ENCODE measurements at places on chromosomes 3 and 15.

DNA sequence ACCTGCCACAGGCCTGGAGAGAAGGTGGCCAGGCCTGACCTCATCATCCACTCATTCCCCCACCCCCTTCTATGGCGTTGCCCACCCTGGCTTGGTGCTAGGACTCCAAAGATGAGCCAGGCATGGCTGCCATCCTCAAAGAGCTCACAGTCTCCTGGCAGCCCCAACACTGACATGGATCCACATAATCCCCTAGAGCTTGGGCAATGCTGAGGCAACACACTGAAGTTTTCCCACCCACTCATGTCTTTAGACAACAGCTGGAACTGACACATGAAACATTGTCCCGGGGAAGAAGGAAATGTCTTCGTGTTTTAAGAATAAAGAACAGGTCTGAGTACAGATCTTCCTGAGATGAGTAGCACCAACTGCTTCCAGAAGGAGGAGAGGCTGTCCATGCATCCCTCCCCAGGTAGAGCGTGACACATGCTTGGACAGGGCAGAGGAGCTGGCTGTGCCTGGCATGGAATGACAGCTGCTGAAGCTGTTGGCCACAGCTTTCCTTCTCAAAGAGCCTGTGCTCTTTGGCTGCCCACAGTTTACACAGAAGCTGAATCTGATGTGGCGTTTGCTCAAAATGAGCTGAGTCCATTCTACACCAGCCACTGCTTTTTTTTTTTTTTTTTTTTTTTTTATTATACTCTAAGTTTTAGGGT lies 70.1 kb downstream of the HOMER2 start:
- DNase-seq = no peak

DNA sequence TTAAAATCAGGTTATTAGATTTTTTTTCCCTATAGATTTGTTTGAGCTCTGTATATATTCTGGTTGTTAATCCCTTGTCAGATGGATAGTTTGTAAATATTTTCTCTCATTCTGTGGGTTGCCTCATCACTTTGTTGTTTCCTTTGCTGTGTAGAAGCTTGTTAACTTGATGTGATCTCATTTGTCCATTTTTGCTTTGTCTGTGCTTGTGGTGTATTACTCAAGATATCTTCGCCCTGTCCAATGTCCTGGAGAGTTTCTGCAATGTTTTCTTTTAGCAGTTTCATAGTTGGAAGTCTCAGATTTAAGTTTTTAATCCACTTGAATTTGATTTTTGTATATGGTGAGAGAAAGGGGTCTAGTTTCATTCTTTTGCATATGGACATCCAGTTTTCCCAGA lies 699.1 kb downstream of the NAALADL2 start:
- no peak for DNase-seq

- no peak for DNase-seq
Measured at GRCh38 chr15:69529141-69529540, 76.5 kb downstream of the RPLP1 start.

DNA sequence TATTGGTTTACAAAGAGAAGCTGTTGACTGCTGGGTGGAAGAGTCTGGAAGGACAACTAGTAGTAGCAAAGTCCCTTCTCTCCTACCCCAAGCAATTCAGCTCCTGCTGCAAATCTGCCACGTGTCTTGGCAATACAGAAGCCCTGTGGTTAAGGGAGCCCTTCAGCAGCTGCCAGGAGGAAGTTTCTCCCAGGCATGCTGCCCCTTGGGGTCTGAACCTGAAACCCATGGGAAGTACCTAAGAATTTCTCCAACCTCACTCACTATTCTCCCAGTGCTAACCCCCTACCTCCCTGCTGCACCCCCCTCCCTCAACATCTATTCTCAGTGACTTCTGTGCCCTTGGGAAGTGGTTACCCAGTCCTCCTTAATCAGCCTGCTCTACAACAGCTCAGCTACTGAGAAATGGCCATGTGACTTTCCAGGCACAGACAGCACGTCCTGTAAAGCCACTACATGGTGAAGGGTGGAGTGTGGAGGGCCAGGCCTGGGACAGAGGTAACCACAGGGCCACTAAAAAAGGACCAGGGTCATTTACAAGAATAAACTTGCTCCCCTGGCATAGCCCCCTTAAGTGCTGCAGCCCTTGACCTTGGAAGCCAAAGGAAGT lies 316.6 kb downstream of the NTRK3 start:
- DNase-seq = no peak

DNA sequence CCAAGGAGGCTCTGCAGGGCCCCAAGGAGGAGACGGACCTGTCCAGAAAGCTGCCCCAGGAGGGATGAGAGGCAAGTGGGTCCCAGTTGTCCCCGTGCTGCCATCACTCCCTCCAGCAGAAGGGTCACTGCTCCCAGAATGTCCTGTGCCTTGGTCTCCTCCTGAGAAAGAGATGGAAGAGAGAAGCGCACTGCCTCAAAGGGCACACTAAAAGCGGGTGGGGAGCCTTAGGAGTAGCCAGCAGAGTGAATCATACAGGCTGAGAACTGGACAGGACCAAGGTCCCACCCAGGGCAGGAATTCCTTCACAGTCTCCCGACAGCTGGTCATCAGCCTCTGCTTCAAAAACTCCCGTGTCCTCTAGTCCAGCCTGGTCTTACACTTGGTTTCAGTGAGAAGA lies 4.6 kb downstream of the THPO start:
- no peak for DNase-seq

- DNase-seq = no peak
Measured at GRCh38 chr3:159253860-159254259, 452.0 kb downstream of the MFSD1 start.

DNA sequence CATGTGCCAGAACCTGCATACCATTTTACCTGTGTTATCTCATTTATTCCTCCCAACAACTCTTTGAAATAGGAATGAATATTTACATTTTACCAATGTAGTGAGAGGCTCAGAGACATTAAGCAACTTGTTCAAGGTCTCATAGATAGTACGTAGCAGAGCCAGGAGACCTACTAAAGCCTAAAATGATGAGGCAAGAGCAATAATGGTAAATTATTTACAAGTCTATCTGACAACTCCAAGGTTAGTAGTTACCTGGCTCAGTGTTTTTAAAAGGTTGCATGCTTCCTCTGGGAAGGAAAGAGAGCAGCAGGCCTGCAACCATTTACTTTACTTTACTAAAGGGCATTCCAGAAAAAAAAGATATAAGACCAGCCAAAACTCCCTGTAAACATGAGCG lies 103.0 kb downstream of the CFAP20DC start:
- no peak for DNase-seq

DNA sequence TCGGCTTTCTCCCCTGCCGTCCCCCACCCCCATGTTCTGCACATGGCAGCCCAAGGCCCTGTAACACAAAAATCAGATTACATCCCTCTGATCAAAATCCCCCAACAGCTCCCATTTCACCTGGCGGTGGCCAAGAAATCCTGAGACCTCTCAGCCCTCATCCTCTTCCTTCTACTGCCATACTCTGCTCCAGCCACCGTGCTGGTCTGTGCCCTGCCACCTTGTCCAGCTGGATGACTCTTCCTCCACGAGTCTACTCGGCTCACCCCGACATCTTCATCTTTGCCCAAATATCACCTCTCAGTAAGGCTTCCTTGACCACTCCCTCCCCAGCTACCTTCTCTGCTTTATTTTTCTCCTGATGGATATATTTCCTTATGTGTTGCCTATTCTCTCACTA lies 3.1 kb downstream of the CCDC51 start:
- no peak for DNase-seq

DNA sequence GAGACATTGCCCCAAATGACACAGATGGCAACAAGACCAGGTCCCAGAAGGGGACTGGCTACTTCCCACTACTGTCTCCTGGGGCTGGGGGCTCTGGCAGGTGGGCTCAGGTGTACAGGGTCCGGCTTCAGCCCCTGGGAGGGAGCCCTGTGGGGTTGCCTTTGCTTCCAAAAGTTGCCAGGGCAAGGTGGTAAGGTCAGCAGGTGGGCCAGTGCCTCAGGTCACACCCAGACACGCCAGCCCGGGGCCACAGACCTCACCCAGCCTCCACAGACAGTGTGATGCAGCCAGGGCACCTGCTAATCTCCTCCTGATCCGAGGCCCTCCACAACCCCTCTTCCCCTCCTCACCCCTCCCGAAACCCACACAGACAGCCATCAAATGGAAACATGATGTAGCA lies 7.5 kb downstream of the OXTR start:
- DNase-seq = no peak

DNA sequence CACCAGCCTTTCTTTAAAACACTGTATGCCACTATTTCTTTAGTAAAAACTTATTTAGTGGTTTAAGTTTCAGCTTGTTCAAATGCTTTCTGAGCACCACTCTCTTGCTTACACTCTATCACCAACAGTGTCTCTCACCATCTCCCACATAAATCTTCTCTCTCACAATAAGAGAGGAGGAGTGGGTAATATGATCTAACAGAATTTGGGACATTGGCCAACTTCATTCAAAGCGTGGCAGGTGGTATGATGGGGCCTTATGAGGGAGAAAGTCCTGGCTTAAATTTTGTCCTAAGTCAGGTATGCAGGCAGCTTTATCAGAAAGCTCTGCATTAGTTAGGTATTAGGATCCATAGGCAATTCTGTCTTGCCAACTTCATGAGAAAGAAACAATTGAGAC lies 1132.5 kb downstream of the TUSC7 start:
- peak; percentile 16 for DNase-seq

GRCh38 chr15:76976141-76976540 lies 18.8 kb upstream of the PSTPIP1 start:
- DNase-seq = no peak

DNA sequence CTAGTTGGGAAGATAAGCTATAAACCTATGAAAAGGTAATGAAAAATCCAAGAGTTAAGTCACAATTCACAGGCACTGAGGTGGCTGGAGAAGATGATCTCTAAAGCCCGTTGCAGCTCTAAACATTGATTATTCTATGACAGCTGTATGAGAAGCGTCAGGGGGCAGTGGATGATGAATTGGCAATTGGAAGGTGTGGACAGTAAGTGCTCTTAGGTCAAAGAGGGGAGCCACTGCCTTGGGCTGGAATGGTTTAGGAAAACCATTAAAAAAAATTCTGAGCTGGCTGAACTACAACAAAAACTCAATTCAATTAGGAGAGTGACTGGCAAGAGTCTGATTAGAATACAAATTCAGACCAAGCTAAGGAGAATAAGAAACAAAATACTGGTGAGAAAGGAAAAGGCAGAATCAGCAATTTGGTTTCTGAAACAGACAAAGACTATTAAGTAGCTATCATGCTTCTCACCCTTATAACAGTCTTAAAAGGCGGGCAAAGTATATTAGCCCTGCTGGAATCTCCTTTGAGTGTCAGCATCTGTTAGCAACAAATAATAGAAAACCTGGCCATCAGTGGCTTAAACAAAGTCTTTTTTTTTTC lies 8.8 kb upstream of the NMD3 start:
- no peak for DNase-seq

- DNase-seq = no peak
Measured at GRCh38 chr3:71854706-71855105, 69.8 kb upstream of the PROK2 start.

DNA sequence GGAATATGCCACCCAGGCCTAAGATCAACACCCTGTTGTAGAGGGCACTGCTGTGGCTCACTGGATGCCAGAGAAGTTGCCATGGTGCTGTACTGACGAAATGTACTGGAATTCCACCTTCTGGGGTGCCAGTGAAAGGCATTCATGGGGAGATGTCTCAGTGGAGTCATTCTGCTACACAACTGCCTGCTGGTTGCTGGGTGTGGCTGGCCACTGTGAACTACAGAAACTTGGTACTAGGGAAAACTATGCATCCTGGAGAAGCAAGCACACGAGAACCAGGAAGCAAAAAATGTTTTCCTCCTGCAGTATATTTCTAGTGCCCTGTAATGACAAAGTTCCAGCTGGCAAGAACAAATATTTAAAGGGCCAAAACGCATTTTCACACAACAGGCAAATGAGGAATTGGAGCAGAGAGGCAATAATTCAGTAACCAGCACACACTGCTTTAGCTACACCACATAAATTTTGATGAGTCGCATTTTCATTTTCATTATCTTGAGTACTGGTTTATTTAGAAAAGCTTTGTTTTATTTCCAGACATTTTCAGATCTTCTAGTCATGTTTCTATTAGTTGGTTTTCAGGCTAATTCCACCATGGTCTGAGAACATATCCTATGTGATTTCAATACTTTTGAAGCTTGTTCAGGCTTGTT lies 18.3 kb upstream of the RFX7 start:
- no peak for DNase-seq

GRCh38 chr15:101558221-101558941 lies 68.9 kb upstream of the PCSK6 start:
- peak; percentile 30 for DNase-seq

GRCh38 chr3:89889386-89889785 lies 782.0 kb downstream of the EPHA3 start:
- no peak for DNase-seq

DNA sequence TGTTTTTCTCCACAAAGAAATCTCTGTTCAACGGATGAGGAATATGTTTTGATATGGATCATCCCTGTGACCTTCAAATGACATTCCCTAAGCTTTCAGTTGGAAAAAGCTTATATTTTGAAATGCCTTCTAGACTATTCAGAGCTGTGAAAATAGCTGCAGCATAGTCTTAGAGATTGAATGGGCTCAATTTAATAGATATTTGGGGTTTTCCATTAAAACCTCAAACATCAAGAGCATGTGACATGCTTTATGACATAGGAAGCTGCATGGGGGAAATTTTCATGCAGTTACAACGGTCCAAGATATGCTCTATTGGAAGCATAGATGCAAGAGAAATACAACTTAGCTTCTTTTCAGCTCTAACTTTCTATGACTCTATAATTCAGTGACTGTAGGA lies 102.8 kb downstream of the LSAMP start:
- no peak for DNase-seq

GRCh38 chr3:150787741-150788370 lies 24.9 kb upstream of the SIAH2 start:
- peak; percentile 64 for DNase-seq

DNA sequence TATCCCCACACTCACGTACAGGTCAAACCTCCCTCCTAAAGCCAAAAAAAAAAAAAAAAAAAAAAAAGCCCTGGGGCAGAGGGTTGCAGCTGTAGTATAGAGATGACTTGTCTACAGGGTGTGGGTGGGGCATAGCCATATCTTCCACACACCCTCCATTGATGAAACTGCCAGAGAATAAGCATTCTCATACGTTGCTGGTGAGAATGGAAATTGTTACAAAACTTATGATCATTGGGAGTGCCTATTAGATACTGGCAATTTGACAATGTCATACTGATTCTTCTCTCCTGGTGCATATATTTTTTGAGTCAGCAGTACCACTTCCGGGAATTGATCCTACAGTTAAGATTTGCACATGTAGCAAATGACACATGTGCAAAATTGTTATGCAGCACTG lies 11.0 kb upstream of the CTNNB1 start:
- no peak for DNase-seq

DNA sequence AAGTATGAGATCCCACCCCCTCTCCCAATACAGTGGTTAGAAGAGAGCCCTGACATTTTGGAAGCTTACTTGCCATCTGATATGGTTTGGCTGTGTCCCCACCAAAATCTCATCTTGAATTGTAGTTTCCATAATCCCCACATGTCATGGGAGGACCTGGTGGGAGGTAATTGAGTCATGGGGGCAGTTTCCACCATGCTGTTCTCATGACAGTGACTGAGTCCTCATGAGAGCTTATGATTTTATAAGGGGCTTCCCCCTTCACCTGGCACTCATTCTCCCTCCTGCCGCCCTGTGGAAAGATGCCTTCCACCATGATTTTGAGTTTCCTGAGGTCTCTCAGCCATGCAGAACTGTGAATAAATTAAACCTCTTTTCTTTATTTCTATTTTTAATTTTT lies 28.8 kb upstream of the HES1 start:
- DNase-seq = no peak

- DNase-seq = no peak
Measured at GRCh38 chr3:191070201-191070600, 128.8 kb upstream of the OSTN start.

- no peak for DNase-seq
Measured at GRCh38 chr3:120276767-120277166, 8.3 kb downstream of the GPR156 start.

GRCh38 chr3:110106805-110107204 lies 769.5 kb upstream of the DPPA4 start:
- no peak for DNase-seq
